Central memory CD8-positive, alpha-beta T cell (primary cell): ENCODE measurements at places on chromosomes 3 and 15.

DNA sequence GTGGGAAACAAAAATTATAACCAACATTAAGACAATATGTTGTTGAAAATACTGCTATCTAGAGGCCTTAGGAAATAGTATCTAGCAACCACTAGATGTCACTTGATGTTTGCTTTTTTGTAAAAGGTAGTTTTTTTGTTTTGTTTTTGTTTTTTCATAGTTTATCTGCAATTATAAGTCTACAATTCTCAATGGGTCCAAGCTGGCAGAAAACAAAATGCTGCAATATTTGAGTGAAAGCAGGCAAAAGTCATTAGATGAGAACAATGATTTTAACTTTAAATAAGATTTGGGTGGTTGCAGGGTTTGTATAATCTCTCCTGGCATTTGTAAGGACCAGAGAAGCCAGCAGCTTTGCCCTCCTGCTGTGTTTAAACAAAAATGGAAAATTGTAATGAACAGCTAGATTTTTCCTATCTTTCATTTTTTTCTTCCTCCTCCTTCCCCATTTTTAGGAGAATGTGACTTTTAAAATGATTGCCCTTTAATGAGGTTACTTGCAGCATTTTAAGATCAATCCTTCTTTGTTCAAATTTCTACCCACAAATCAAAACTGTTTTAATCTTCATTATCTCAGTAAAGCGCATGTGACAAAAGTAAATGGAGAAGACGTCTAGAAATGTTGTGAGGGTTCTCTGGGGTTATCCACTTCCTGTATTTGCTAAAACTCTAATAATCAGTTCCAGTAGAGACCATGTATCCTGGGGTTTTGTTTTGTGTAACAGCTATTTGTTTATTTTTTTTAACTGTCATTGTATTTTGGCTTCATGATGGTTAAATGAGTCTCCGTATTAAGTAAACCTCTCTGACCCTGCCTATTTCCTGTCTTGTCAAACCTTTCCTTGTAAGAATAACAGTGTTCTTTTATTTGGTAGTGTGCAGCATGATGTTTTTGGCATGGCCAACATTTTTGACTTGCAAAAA, 27.3 kb downstream of the DUT start:
- DNase-seq = no peak

DNA sequence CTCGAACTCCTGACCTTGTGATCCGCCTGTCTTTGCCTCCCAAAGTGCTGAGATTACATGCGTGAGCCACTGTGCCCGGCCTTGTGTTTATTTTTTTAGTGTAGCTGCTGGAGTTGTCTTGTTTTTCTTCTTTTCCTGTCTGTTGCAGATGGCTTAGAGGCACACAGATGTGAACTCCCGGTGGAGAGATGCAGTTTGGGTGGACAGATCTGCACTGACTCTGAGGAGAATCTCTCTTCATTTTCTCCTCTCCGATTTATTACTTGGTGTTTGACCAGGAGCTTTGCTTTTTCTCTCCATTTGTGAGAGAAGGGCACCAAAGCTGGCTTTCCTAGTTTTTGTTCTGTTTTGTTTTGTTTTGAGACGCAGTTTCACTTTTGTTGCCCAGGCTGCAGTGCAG, 62.7 kb downstream of the USP13 start:
- no peak for DNase-seq

DNA sequence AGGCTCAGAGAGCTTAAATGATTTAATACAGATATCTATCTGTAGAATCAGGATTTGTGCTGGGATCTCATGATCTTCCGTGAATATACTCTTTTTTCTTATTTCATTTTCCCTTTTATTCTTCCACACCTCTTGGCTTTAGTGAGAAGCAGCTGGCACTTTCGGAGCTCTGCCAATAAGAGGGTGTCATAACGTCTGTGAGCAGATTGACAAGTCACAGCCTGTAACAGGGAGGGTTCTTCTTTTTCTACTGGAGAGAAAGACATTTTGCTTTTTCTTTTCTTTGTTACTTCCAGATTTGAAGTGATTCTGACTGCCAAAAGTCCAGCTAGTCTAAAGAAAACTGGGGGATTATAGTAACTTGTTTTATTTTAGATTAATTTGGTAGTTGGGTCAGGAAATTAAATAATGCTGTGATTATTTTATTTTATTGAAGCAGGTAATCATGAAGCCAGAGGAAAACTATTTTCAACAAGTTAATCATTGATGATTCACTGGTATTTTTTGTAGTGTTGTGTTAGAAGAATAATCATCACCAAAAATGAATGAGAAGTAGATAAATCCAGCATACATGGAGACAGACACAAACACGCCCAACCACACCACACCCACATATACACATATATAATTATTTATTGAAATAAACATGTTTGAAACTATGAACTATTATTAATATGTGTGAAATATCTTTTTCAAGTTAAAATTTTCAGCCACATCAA, 69.8 kb downstream of the TNFAIP8L3 start:
- DNase-seq = no peak

DNA sequence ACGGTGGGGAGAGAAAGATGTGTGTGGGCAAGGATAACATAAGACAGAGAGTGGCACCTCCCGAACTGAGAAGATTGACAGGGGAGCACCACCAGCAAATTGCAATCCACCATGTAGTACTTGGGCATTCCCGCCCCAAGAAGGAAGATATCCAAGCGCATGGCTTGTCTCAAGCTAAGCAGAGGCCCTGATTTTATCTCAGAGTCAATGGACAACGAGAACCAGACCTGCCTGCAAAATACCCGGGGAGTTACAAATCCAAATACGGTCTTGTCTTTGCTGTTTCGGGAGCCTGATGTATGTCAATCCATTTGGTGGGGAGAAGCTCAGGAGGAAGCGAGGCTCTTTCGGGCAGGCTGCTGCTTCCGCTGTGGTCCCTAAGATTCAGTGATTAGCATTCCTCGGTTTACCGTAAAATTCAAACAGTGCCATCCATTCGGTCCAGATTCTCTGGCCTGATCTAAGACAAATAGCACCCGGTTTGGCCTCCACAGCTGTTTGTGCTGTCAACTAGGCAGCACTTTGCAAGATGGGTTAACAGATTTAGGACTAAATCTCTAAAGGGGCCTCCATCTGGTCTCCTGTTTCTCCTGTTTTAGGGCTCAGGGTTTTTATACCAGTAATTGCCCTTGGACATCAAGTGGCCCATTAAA, 97.7 kb upstream of the WNT5A start:
- no peak for DNase-seq

- no peak for DNase-seq
These were observed 238.7 kb upstream of the HES1 start for GRCh38 chr3:193897288-193897687.

- no peak for DNase-seq
These were observed 635.9 kb upstream of the SUCLG2 start for GRCh38 chr3:68290333-68290732.

- DNase-seq = no peak
These were observed 10.3 kb downstream of the MAGI1 start for GRCh38 chr3:66028457-66028856.

- no peak for DNase-seq
These were observed 12.4 kb downstream of the RTF1 start for GRCh38 chr15:41429003-41429890.

GRCh38 chr3:17910922-17911321, 168.5 kb upstream of the TBC1D5 start:
- DNase-seq = no peak

- no peak for DNase-seq
These were observed 7.2 kb upstream of the DYNC1LI1 start for GRCh38 chr3:32577581-32578556.

DNA sequence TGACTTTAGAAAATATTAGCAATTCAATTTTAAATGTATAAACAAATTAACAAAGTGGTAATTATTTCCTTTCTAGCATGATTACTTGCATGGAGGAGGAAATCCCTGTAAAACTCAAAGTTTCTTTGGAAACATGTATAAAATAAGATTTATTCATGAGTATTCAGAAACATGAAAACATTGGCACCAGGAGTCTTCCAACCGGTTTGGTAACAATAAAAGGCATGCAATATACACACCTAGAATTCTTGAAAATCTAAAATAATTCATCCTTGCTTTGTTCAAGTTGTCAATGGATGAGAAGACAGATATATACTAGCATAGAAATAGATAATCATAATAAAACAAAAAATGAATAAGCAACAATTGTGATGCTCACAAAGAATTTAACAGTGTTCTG, 76.4 kb downstream of the ZPLD1 start:
- DNase-seq = no peak

GRCh38 chr3:71441925-71442651, 141.4 kb downstream of the FOXP1 start:
- DNase-seq = no peak

GRCh38 chr15:67105065-67105951, 39.9 kb downstream of the SMAD3 start:
- no peak for DNase-seq

DNA sequence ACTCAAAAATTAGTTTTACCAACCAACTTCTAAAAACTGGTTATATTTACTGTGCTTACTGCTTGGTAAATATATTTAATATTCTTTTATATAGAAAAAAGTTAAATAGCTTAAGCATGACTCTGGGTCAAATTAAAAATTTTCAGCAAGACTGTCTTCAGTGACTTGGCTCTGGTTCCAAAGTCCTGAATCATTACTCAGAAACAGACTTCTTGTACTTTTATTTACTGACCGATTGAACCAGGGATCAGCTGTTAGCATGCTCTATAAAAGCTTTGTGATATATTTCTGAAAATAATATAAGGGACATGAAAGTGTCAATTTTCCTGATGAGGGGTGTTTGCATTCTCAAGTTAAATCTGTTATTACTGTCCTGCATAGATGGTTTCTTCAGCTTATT, 164.3 kb downstream of the MCTP2 start:
- DNase-seq = no peak

DNA sequence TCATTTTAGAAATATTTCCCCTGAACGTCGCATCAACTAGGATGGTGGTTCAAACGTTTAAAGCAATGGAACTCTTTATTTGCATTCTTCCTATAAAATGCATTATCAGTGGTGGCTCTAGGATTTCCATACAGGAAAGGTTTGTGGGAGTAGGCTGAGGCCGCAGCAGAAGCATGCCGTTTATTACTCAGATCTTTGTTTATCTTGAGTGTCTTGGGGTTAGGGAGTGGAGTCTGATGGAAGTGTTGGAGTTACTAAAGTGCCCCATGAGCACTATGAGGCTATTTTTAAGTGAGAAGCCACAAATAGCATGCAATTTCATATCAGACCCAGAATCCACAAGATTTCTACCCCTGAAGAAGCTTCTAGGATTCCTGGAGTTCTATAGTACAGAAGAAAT, 26.2 kb downstream of the ATOSA start:
- no peak for DNase-seq

GRCh38 chr3:96478496-96478895, 335.9 kb upstream of the EPHA6 start:
- no peak for DNase-seq

GRCh38 chr3:135868801-135869200, 96.7 kb upstream of the PPP2R3A start:
- no peak for DNase-seq

GRCh38 chr3:38636464-38636863, 13.0 kb downstream of the SCN5A start:
- no peak for DNase-seq

GRCh38 chr15:58521293-58521991, 89.7 kb downstream of the LIPC start:
- no peak for DNase-seq

- DNase-seq = peak; percentile 71
These were observed 94.4 kb downstream of the DNASE1L3 start for GRCh38 chr3:58116161-58116955.

GRCh38 chr3:123947482-123947881, 13.5 kb downstream of the CCDC14 start:
- no peak for DNase-seq

DNA sequence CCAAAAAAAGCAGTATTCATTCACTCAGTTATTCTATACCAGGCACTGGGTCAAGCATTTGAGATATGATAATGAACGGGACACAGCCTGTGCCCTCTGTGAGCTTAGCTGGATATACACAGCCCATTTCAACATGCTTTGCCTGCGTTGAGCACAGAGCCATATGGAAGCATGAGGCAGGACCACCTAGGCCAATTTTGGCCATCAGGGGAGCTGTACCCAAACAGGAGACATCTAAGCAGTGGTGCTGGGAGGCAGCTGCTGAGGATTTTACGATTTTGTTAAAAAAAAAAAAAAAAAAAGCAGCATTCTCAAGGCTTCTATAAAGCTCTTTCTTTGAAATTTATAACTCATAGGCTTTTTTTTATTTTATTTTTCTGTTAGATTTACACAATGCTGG, 87.2 kb upstream of the SLC2A2 start:
- no peak for DNase-seq

GRCh38 chr3:112123548-112123947, 9.5 kb downstream of the GCSAM start:
- DNase-seq = no peak
